ENCODE measurements at places on chromosomes 1 and 21.

- no peak for DNase-seq
Measured at GRCh38 chr1:103024051-103024450, 84.3 kb downstream of the COL11A1 start.

GRCh38 chr21:16169779-16170178 lies 440.0 kb downstream of the USP25 start:
- DNase-seq: no peak

DNA sequence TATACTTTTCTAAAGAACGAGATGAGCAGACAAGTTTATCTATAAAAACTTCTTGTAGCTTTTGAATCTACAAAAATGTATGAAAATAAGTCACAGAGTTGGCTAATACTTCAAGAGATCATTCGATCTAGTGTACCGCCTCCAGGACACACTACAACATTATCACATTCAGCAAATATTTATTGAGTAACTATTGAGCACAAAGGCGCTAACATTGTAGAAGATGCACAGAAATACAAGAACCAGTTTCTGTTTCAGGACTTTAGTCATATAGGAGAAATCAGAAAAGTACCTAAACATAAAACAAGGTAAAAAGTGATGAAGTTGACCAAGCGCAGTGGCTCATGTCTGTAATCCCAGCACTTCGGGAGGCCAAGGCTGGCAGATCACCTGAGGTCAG lies 20.6 kb downstream of the WASF2 start:
- DNase-seq: no peak

DNA sequence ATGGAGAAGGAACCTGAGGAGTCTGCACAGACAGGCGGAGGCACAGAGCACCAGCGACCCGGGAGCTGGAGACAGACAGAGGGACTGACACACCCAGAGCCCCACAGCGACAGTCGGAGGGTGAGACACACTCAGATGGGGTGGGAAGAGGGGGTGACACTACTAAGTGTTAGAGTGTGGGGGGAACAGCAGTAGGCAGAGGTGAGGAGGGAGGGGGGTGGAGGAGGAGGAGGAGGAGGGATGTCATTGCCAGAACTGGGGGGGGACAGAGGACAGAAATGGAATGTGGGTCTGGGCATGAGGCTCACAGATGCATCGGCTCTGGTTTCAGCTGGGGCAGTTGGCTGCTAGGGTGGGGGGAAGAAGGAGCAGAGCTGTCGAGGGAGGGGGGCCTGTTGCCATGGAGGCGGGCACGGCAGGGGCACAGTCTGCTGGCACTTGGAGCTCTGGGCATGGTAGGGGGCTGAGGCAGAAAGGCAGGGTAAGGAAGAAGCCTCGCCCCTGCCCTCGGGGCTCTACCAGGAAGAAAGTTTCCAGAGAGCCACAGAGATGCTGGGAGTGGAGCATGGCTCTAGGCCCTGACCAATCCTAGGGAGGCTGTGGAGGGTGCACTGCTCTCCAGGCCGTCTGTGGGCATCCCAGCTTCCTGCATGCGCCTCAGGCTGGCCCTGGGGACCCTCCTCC lies 37.3 kb downstream of the AHDC1 start:
- DNase-seq: no peak

DNA sequence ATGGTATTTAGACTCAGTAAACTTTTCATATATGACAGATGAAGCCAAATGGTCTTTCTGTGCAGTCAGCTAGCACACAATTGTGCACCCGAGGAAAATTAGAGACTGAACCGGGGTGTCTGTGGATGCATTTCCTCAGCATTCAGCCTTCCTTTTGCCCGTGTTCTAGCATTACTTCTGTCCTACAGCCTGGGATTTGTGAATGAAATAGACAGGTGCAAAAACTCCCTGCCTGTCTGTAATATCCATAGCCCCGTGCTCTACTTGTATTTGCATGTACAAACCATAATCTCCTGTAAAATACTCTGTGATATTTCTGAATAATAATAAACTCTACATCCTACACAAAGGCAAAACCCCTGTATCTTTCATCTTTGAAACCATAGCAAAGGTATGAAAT lies 64.8 kb upstream of the LGALS8 start:
- DNase-seq: no peak

- DNase-seq: no peak
Measured at GRCh38 chr1:227723474-227723873, 11.6 kb downstream of the JMJD4 start.

- DNase-seq: no peak
Measured at GRCh38 chr1:98277118-98277517, 356.3 kb upstream of the DPYD start.

DNA sequence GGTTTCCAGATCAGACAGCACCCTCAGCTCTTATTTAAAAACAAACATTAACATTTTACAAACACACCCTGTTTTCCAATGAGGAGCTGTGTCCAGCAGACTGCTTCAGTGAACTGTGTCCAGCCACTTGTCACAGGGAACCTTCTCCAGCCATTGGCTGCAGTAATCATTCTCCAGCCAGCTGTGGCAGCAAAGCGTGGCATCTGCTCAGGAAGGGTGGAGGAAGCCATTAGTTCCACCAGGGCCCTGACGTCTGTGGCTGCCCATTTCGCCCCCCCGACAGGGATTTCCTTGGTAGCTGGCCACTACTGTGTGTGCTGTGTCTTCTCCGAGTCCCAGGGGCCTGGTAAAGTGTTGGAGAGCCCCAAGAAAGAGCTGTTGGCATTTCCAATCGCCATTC lies 62.9 kb upstream of the SELENON start:
- no peak for DNase-seq

- no peak for DNase-seq
Measured at GRCh38 chr1:182624577-182624976, 20.4 kb upstream of the RGS16 start.

DNA sequence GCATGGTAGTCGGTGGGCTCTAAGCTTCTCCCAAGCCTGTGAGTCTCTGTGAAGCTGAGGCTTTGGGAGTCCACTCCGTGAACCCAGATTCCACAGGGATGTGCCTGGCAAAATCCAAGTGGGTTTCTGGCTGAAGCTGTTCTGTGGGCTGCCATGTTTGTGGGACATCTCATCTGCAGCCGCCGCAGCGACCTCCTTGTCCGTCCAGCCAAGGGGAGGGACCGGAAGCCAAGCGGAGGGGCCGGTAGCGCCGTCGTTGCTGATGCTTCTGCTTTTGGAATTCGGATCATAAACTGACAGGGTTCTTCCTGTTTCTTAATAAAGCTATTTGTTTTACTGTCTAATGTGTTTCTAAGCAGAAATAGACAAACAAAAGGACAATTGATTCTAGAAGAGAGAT lies 13.3 kb downstream of the KIF26B start:
- no peak for DNase-seq

All from CD4-positive, alpha-beta T cell treated with Interleukin-4 for 4 hours (primary cell).